Renal cortical epithelial cell (primary cell): ENCODE measurements at places on chromosomes 13 and 19.

GRCh38 chr19:49387936-49388372 is at the start of gene KASH5:
Gene KASH5 (plus strand): TSS chr19:49388249. CDS start chr19:49390884, 2,635 bp downstream.
- DNase-seq, result peak; percentile 54

DNA sequence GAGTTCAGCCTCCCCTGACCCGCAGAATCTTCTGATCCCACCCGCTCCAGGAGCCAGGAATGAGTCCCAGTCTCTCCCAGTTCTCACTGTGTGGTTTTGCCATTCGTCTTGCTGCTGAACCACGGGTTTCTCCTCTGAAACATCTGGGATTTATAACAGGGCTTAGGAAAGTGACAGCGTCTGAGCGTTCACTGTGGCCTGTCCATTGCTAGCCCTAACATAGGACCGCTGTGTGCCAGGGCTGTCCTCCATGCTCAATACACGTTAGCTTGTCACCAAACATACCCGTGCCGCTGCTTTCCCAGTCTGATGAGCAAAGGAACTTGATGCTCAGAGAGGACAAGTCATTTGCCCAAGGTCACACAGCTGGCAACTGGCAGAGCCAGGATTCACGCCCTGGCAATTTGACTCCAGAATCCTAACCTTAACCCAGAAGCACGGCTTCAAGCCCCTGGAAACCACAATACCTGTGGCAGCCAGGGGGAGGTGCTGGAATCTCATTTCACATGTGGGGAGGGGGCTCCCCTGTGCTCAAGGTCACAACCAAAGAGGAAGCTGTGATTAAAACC is 1.1 kb upstream of the APOE start:
- no peak for DNase-seq

DNA sequence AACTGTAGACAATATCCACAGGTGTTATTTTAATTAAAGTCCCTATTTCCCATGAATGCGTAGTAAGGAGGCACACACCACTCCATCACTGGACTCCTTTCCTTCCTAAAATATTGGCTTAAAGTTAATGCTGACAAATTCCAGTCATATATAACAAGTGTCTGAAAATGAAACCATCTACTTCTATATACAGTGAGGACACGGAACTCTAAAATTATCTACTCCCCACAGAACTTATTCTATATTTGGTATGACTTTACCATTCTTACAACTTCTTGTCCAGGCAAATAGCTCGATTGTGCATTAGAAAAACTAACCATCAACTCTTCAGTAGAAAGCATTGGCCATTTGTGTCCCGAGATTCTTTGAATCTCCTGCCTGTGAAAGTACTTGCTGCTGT is 1560.2 kb downstream of the EFNB2 start:
- DNase-seq, result no peak

GRCh38 chr13:102275969-102276368 is 125.9 kb downstream of the FGF14 start:
- DNase-seq, result no peak

DNA sequence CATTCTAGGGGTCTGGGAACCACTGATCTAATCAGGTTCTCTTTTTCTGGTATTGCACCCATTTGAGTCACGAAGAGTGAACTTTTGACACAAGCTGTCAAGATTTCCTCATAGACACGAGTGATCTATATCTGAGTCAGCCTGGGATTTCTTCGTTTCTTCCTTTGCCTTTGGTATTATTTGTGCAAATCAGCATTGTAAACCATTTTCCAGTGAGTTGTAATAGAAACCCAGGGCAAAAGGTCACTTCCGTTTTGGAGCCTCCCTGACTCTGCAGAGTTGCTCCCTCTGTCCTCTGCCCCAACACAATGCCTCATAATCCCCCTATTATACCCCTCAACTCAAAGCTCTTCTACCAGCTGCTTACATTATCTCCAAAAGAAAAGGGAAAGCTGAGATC is 615.1 kb downstream of the EFNB2 start:
- peak; percentile 82 for DNase-seq

DNA sequence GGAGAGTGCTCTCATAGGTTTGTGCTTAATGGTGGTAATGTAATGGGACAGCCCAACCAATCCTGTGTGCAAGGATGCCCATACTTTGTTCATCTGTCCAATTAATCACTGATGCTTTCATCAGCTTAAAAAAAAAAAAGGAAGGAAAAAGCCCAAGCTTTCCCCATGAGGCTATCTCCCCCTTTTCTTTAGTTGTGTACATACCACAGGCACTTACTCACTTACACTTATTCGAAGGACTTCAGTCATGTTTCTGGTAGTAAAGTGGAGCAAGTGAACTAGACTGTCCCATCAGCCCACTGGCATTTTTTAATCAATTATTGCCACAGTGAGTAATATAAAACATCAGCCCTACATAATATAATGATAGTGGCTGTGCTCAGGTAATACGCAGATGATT is 183.5 kb upstream of the UFM1 start:
- peak; percentile 42 for DNase-seq

GRCh38 chr19:343941-344624 is 513 bp downstream of the MIER2 start:
- no peak for DNase-seq

GRCh38 chr13:111936267-111936925 is 130.6 kb upstream of the SOX1 start:
- DNase-seq, result no peak

DNA sequence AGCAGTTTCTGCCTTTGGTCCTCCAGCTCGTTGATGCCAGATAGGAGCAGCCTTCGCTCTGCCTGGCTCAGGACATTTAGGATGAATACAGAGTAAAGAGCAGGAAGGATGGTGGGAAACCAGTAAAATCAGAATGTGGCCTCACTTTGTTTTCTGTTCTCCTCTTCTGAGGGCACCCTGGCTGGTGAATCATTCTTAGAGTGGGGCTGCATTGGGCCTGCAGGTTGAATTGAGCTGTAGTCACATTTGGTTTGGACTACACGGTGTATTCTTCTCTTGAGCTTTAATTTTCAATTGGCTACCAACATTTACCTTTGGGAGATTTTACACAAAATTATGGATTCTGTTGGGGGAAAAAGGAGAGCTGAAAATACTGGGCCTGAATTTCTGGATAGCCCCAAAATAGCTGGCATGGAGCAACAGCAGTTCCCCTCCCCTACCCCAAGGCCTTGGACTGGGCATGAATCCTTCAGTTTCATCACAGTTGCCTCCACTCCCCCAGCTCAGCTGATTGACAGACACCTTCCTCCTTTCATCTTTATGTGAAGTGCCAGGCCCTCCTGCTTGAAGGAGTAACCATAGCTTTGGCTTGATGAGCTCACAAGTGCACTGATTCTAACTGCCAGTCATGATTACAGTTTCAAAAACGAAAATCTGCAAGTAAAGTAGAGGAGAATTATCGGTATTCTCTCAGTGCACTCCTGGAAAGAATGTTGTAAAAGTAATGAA is 24.3 kb downstream of the ERCC5 start:
- peak; percentile 8 for DNase-seq

GRCh38 chr19:13356185-13356584 is 150.1 kb downstream of the CACNA1A start:
- DNase-seq, result no peak

DNA sequence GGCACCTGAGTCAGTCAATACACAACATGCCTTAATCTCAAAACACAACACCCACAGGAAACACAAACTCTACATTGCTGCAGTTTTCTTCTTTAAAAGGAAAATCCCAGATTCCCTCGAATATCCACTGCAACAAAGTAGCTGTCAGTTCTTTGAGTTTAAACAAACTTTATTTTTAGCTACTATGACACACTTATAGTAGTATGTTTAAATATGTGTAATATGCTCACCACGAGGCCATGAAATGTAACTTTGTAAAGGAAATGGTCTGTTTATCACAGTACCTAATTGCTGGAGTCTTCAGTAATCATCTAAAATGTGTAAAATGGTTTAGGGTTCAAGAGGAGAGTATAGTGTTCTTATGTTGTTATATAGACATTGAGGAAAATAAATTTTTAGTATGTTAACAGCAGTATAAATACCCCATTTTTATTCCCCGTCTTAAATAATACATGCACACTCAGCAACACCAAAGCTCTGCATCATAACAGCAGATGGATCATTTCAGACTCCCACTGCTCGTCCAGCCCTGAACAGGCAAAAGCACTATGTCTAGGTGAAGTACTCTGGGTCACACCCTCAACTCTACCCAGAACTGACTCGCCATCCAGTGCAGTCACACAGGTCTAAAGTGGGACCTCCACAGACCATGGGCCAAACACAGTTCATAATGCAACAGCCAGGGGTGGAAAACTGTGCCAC is 20.6 kb downstream of the TUBGCP3 start:
- no peak for DNase-seq

- no peak for DNase-seq
These were observed 385.1 kb downstream of the IRS2 start for GRCh38 chr13:109401307-109401706.

- DNase-seq, result no peak
These were observed 1.7 kb downstream of the ZMYM5 start for GRCh38 chr13:19861762-19862161.

- DNase-seq, result no peak
These were observed 43.2 kb downstream of the FLT3 start for GRCh38 chr13:28056970-28057712.

GRCh38 chr19:7748756-7749155 is 1.4 kb upstream of the CD209 start:
- peak; percentile 10 for DNase-seq

DNA sequence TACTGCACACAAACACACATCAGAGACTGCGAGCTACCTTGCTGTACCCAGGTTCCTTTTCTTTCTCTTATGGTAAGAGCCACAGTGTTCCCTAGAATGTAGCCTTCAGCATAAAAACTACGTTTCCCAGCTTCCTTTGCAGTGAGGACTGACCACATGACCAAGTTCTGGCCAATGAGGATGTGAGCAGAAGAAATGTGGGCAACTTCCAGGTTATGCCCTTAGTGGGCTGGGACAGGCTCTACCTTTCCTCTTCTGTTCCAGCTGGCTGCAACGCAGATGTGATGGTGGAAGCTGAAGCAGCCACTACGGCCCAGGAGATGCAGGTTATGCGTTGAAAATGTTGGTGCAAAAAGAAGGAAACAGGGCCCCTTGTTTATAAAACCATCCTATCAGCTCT is 27.5 kb downstream of the VRK3 start:
- DNase-seq, result peak; percentile 29

DNA sequence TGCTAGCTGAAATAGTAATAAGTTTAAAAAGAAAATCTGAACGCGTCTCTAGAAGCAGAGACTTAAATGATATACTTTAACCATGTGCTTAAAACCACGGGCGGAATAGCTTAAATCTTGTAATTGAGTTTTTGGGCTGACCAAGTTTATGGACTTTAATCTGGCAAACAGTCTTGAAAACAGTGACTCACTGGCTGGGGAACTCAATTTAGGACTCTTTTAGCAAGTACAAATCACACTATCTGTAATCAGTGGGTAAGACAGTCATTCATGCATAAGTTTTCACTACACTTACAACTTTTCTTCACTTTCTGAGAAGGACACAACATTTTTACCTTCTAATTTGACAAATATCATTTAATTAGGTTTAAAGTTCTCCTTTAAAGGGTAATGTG is 26.8 kb downstream of the ZNF627 start:
- peak; percentile 86 for DNase-seq

- no peak for DNase-seq
These were observed 25.4 kb downstream of the TUBA3C start for GRCh38 chr13:19156013-19156825.

GRCh38 chr19:55463583-55464031 is 944 bp downstream of the C19orf85 start:
- DNase-seq, result no peak

DNA sequence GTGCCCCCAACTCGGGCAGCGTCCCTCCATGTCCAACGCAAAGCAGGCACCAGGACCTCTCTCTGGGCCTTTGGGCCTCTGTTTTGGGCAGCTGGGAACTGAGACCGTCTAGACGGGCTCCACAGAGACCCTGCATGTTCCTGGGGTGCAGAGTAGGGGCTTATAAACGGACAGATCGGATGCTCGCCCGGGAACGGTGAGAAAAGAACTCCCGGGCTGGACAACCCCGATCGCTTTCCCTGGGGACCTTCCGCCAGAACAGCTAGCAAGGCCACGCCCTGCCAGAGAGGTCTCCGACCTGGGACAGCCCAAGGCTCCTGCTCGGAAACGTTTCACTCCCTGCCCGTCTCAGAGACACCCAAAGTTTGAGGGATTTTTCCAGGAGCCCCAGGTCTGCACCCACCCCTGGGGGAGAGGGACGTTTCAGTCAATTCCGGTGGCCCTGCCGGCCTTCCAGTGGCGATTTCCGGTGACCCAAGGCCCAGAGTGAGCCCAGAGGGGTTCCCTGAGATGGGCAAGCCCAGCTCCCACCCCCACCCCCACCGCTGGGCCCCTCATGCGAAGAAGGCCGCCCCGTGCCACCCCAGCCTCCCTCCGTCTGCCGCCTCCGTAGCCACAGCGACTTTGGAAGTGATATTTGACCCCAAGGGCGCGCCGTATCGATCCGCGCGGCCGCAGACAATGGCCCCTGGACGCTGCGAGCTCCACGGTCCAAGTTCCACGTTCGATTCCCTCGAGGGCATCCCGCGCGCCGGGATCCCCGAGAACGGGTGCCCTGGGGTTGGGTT is 1.7 kb downstream of the NR2F6 start:
- DNase-seq, result peak; percentile 22

DNA sequence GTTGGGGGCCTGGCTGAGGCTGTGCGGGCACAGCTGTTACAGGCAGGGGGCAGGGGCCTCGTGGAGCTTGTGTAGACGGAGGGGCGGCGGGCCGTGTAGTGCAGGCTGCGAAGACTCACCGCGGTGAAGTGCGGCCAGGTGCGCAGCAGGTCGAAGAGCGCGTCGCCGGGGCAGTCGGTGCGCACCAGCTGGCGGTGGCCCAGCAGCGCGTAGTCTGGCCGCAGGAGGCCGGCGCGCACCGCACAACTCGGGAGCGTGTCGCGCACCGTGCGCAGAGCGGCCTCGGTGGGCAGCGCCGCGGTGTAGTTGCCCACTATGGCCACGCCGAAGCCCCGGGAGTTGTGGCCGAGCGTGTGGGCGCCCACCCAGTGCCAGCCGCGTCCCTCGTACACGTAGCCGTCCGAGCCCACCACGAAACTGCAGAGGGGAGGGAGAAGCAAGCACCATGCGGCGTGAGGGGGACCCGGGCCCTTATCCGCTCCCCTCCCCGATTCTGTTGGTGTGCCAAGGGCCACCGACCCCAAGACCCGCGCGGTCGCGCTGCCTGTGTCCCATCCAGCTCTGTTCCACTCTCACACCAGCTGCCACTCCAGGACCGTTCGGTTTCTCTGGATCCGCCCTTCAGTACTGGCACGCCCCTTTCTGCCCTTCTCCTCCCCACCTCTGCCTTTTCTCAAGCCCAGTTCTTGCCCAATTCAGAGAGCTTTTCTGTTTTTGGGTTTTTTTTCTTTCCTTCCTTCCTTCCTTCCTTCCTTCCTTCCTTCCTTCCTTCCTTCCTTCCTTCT is 5.4 kb upstream of the RASAL3 start:
- DNase-seq, result no peak

- DNase-seq, result no peak
These were observed 115.9 kb downstream of the TSHZ3 start for GRCh38 chr19:31233295-31233800.

DNA sequence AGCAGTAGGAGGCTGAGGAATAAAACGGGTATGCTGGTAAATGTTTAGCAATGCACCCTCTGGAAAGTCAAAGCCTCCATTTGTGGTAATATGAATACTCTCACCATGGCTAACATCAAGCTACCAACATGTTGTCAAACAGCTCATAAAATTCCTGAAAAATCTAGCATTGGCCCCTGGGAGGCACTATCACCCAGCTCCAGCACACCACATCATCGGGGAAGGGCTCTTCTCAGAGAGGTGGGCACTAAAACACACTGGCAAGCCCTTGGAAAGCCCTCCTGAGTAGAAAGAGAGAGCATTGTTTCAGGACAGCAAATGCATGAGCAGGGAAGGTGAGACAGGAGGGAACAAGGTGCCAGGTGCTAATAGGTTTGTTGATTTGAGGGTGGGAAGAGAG is 53.9 kb upstream of the FLT1 start:
- no peak for DNase-seq

- DNase-seq, result no peak
These were observed 65.5 kb downstream of the TBC1D4 start for GRCh38 chr13:75416327-75417011.
